Activated CD4-positive, CD25-positive, alpha-beta regulatory T cell (primary cell): ENCODE measurements at places on chromosomes 7 and 10.

- DNase-seq = no peak
Observed at GRCh38 chr7:117071551-117071950, 118.2 kb downstream of the ST7 start.

GRCh38 chr10:102675011-102675665 is 30.9 kb downstream of the TRIM8 start:
- DNase-seq = no peak

DNA sequence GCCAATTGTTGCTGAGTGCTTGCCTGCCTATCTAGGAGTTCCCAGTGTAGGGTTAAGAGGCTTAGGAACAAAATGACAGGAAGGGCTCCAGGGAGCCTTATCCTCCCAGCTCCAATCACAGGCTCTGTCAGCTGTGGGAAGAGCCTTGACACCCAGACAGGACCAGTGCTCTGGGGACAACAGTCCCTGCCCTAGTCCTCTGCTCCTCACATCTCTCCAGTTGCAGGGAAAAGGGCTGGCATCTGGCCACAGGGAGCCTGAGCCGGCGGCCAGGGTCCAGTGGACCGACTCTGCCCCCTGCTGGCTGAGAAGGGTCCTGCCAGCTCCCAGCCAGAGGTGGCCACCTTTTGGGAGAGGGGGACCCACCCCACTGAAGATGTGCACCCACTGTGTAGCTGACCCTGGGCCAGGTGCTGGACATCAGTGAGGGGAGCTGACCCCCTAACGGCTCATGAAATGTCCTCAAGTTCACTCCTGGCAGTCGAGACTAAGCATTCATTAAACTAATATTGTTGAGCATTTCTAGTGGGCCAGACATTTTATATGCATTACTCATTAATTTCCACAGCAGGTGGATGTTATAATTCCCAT is 17.6 kb downstream of the DNAJB12 start:
- peak; percentile 50 for DNase-seq

DNA sequence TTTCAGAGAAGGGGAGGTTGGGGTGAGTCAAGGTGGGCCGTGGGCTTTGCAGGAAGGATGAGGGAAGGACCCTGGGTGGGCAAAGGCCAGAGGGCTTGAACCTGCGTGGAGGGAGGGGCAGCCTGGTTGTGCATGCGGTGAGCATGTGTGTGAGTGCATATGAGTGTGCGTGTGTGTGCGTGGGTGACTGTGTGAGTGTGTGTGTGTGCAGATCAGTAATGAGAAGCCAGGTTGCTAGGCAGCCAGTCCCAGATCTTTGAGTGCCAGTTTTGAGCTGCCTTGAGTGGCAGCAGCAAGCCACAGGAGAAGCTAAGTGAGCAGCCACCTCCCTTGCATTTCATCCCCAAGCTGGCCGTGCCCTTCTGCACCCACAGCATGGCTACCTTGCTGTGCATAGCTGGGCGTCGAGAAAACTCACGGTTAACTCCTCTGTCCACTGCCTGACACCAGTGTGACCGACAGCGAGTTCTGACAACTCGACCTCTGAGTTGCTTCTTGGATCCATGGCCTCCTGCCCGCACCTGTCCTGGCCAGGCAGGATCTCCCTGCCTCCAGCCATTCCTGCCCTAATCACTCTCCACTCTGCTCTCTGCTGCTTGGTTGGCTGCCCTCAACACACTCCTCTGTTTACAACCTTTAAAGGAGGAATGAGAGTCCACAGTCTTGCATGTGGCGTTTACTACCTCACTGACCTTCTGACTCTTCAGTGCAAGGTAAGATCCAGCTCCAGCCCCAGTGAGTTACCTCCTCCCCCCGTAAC is 775.4 kb downstream of the TYW1 start:
- DNase-seq = no peak

- DNase-seq = no peak
Observed at GRCh38 chr7:132557489-132558044, 18.7 kb downstream of the PLXNA4 start.

DNA sequence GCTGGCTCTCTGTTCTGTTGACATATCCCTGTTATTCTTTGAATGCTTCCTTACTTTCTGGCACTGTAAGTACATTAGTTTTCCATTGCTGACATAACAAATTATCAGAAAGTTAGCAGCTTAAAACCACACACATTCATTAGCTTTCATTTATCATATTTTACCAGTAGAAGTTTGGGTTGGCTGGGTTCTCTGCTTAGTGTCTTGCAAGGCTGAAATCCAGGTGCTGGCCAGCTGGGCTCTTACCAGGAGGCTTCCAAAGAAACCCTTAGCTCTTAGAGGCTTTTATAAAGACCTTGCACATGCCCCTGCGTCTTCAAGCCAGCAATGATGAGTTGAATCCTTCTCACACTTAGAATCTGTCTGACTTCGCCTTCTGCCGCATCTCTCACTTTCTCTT is 160.6 kb downstream of the MLLT10 start:
- DNase-seq = no peak

GRCh38 chr7:107982918-107983389 is 20.0 kb downstream of the LAMB1 start:
- no peak for DNase-seq

- DNase-seq = no peak
Observed at GRCh38 chr10:101238732-101239105, 9.5 kb upstream of the LBX1 start.

- DNase-seq = no peak
Observed at GRCh38 chr10:60434418-60435046, 44.9 kb upstream of the ANK3 start.

DNA sequence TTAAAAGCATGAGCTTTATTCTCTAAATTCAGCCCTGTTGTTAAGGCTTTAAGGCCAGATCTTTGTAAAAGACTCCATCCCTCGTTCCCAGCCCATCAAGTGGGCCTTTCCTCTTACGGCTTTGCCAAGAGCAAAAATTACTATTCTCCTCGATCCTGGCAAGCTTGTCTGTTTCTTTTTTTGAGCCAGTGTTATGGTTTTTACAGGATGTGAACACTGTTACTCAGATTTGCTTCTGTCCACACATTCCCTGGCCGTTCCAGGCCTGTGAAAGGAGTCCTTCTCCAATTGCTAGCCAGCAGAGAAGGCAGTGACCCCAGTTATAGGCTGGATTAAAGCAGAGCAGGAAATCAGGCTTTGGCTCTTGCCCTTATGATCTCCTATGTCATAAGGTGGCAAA is 47.0 kb upstream of the EPC1 start:
- DNase-seq = no peak

- DNase-seq = no peak
Observed at GRCh38 chr7:105153531-105153930, 139.5 kb downstream of the KMT2E start.

DNA sequence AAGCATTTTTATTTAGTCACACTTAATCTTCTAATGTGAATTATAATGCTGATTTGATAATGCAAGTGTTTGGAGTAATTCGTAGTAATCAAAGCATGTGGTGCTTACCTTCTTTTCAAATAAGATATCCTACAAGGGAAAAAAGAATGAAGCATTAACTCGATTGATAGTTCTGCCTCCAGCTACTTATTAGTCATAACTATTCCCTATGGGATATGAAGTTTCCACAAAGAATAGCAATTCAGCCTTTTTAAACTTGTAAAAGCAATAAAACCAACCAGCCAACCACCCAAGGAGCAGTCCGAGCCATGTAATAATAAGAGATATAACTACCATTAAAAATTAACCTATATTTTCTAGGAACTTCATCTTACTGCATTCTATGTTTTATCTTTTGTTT is 11.6 kb downstream of the COL28A1 start:
- no peak for DNase-seq

GRCh38 chr7:142945001-142945400 is 5.7 kb downstream of the LLCFC1 start:
- DNase-seq = no peak

DNA sequence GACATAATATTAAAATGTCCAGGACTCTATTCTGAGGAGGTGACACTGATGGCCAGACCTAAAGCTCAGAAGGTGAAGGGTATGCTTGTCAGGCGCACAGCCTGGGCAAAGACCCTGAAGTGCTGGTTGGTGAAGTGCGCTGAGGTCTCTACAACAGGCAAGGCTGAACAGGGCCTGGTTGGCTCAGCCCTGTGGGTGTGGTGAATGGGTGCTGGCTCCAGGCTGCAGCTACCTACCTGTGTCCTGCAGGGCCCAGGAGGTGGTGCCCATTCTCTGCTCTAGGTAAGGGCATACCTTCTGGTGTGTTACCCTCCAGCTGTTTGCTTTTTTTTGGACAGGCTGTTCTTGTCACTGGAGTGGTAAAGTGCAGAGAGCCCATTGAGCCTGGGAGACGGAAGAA is 85.1 kb downstream of the RAMP3 start:
- no peak for DNase-seq

- no peak for DNase-seq
Observed at GRCh38 chr10:60942134-60942787, 1.7 kb downstream of the RHOBTB1 start.

- no peak for DNase-seq
Observed at GRCh38 chr10:99815621-99816020, 33.2 kb downstream of the ABCC2 start.

DNA sequence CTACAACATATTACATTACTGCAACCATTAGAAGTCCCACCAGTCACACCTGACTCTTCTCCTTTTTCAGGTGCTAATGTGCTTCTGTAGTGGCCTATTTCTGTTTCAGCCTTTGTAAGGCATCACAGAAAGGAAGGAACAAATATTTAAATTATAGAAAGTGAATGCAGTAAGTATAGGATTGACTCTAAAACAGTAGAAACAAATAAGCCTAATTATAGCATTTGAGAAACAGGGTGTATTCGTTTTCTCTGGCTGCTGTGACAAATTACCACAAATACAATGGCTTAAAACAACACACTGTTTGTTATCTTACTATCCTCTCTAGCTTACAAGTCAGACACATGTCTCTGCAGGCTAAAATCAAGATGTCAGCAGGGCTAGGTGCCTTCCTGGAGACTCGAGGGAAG is 69.4 kb downstream of the CCSER2 start:
- no peak for DNase-seq

DNA sequence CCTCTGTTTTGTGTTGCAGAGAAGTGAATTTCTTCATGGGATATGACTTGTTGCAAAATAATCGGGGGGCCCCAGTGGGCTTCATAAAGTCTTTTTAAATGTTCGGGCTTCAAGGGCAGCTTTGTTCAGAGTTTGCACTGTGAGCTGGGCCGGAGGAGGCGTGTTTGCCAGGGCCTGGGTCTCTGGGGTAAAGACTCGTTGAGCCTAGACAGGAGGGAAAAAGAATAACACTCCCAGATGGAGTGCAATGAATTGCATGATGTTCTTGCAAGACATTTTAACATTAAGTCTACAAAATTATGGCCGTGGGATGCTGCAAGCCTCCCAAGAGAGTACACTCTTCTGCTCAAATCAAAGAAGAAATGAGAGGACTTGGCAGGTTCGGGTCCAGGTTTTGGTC is 23.6 kb downstream of the BMPER start:
- no peak for DNase-seq

DNA sequence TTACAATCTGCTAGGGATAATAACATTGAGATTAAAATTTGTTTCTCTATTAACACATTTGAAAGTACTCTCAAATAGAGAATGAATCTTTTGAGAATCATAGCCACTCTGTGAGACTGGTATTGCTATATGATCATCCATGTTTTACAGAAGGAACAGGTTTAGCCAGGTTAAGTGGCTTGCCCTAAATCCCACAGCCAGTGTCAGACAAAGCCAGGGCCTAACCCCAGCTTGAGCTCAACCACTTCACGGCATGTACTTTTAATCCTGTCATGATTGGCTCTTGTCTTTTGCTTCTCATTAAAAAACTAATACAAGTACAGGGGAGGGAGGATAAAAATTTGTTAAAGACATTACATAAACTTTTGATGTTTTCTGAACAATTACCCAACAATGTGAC is 3.8 kb upstream of the ZNRF2 start:
- DNase-seq = no peak

DNA sequence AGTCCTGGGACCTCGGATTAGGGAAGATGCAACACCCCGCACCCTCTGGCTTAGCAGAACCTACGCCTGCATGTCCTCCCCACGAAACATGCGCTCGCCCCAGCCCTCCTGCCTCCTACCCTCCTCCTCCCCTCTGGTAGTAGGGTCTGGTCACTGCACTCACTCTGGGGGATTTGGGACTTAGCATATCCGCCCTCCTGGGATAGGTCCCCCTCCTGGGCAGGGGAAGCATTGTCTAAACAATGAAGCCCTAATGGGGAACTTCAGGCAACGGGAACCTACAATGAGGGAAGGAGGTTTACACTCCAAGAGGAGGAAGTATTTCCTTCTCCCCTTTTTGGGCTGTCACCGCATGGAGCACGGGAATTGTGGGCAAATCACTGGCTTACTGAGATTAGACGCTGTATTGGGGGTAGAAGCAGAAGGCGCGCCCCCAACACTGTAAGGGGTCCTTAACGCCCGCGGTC is 892 bp downstream of the CRHR2 start:
- no peak for DNase-seq

DNA sequence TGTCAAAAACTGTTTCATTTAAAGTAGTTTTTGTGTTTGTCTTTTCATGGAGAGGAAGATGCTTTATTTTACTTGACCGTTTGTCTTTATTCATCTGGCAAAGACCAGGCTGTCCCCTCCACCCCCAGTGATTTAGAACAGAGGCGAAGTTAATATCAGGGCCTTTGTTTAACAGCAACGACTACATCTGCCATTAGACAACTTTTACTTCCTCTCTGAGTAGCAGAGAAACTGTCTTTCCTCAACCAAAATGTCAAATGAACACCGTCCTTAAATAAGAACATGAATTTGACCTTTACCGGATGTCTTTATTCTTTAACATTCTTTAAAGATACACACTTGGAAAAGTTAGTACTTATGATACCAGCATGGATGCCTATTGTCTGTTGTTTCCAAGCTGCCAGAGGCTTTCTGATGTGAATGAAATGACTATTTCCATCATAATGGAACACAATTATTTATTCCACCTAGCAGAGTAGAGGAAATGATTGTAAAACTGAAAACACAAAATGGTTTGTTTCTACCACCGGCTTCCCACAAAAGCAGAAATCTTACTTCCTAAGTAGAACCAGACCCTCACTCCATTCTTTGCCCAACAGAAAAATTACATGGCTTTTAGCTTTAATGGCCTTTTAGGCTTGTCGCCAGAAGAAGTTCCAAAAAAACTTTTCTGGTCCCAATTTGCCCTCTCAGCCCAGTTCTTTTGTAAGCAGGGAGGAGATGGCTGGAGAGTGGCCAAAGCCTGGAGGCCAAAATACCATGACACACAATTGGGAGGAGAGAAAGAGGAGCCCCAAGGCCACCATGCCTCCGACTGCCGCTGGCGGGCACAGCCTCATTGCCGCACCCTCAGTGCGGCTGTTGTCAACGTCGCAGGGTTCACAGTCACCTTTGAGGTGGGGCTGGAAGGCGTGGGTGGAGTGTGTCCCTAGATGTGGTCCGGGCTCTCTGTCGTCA is 168.5 kb downstream of the TEX36 start:
- DNase-seq = no peak

GRCh38 chr10:124991835-124992234 is 49.9 kb downstream of the ZRANB1 start:
- no peak for DNase-seq

GRCh38 chr7:125654076-125654475 is 724.5 kb upstream of the POT1 start:
- no peak for DNase-seq

- DNase-seq = no peak
Observed at GRCh38 chr7:103936558-103936957, 52.9 kb downstream of the RELN start.
